ENCODE measurements at places on chromosomes 12 and 14.

DNA sequence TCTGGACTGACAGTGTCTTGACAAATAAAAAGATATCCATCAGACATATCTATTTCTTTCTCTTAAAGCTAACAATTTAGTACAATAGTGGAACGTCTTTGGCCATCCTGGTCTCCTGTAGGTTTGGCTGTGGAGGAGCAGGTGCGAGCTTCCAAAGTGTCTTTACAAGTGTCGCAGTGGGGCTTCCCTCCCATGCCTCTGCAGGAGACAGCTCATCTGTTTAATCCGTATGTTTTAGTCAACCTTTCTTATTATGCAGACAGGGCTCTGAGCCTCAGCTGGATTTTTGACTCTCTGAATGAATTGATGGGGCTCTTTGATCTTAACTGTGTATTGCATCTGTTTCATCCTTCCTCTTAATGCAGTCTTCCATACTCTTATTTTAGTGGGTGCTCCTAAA lies 57.5 kb downstream of the RMST start:
- DNase-seq = no peak

DNA sequence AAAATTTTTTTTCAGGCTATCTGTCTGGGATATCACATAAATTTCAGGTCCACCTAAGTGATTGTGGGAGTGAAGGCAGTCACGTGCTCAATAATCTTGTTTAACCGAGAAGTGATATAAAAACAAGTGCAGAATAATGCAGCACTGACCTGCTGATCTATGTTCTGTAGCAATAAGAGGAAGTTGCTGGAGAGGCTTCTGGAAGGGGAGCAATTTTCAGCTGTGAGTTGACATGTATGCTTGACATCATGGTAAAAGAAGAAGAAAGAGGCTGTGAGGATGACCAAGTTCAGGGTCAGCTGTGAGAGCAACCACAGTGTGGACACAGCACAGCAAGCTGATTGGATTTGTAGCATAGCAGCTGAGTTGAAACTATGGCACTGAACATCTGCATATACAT lies 172.0 kb upstream of the PELI2 start:
- no peak for DNase-seq

DNA sequence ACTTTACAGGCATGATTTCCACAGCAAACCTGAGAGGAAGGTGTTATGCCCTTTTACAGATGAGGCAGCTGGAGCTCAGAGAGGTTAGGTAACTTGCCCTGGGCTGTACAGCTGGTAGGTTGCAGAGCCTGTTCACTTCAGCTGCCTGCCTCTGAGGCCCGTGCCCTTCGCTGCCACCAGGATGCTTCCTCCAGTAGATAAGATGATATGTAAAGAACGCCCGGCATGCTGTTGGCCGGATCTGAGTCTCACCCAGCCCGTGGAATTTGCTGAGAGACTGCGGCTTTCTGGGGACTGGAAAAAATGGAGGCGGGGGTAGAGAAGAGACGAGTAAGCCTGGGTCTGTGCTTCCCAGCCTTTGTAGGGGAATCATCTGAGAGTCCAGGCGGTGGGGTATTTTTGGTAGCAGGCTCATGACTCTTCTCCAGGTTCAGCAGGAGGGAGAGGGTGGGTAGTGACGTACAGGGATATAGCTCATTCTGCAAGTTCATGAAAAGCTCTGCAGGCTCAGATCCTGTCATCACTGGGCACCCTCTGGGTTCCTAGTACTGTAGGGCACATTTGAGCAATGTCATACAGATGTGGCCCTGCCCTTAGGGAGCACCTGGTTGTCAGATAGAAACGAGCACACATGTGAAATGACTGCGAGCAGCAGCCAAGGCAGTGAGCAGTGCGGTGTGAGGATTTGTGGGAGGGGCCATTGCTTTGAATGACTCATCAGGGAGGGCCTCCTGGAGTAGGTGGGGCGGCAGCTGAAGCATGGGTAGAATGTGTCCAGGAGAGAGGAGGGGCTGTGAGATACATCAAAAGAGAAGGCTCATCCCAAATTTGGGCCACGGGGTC lies 159.4 kb downstream of the TSPAN9 start:
- no peak for DNase-seq

- DNase-seq = no peak
Measured at GRCh38 chr12:69910694-69911093, 85.7 kb downstream of the MYRFL start.

GRCh38 chr14:47297374-47297773 lies 378.0 kb downstream of the MDGA2 start:
- no peak for DNase-seq

DNA sequence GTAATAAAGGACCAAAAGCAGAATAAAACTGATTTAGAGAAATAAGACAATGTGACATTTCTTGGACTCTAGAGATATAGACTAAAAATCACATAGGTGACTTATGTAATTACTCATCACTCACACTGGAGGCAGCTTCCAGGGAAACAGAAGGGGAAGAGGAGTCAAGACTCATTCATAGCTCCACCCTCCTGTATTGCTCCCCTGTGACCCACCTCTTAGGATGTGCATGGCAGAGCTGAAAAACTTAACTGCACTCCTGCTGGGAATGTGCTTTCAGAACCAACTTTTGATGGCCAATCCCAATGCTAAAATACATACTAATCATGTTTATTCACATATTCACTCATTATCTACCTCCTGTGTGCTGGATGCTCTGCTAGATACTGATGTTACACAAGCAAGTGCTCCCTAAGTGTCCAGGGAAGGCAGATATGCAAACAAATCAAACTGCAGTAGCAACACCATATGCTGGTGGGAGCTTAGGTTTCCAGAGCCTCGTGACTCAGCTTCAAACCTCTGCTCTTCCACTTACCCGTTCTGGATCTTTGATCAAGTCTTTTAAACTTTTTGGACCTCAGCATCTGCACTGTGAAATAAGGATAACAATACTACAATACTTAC lies 316.1 kb downstream of the GALC start:
- no peak for DNase-seq

DNA sequence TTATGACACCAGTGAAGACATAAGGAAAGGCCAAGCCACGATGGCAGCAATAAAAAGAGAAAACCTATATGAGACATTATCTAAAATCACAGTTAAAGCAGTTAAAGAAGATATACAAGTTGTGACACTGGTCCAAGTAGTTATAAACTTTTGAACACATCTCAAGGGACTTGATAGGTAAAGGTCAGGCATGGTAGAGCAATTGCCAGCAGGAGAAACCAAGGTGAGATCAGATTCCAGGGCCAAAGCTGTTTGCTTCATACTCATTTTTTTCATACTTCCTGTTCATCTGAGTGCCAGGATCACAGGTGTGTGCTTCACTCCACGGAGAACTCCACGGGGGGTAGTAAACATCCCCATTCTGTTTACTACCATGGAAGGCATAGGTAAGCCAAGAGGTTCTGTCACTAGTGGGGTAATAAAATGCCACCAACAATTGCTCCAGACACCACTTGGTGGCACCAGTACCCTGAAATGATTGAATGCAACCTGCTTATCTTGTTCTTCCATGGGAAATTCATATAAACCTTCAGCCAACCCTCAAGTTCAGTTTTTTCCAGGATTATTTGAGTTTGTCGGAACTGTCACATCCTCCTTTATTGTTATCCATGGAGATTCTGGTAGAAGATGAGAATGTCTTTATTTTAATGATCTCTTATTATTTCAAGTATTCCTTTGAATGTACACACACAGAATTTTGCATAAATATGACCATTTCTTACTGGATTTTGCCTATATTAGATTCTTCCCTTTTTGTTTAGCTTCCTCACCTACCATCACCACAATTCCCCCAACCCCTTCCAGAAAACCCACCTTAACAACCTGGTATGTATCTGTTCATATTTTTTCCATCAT lies 59.2 kb upstream of the TSPAN8 start:
- no peak for DNase-seq

DNA sequence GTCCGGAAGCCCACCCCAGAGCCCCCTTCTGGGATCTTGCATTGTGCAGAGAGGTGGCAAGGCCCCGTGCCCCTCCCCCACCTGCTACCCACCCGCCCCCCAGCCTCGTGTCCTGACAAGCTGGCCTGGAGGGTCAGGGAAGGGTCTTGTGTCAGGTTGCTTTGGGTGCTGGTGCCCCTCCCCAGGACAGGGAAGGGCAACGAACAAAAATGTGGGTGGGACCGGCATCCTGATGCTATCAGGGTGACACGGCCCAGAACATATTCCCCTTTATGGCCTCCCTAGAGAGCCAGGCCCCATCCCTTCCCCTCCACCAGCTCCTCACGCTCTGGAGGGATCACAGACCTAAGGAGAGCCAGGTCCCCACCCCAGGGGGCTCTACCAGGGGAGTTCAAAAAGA lies 38.7 kb upstream of the TMEM179 start:
- no peak for DNase-seq

DNA sequence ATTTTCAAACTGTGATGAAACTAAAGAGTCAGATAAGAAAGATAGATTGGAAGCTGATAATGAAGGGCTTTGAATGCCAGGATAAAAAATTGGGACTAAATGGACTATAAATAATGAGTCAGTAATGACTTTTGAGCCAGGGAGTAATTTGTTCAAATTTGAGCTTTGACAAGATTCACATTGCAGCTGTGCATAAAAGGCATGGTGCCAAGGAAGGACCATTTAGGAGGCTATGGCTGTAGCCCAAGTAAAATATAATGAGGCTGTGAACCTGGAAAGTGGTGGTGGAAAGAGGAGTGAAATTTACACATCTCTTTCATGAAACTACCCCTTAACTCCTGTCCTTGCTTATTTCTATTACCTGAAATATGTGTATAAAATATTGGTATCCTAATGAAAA lies 218.5 kb downstream of the SLC6A15 start:
- no peak for DNase-seq

- DNase-seq = no peak
Measured at GRCh38 chr14:54314365-54315104, 82.3 kb upstream of the CDKN3 start.

DNA sequence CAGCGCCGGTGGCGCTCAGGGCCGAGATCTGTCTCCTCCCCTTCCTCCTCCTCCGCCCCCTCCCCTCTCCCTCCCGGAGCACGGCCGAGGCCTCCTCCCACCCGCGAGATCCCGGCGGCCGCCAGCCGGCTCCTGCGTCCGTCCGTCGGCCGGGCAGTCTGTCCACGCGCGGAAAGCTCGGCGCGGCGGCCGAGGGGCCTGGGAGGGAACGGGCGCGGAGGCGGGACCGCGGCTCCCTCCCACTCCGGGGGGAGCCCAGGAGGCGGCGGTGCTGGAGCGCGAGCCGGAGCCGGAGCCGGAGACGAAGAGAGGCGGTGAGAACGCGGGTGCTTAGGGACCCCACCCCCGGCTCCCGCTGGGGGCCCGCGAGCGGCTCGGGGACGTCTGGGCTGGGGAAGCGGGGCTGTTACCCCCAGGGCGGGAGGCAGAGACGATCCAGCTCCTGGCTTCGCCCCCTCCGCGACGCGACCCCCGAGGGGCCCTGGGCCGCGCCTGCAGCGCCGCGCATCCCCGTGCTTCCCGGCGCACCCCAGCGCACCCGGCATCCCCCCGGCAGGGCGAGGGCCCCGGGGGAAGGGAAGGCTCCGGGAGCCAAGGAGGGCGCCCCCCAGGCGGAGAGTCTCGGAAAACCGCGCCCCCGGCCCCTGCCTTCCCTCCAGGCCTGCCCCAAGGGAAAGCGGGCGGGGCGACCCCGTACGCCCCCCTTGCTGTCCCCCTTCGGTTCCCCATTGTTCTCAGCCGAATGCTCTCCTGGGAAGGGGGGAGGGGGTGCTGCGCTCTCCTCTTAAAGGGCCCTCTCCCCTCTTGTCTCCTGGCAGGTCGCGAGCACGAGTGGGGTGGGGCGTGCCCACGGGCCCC lies at the start of gene DTX1:
Gene DTX1, plus strand, starts transcription at position 100 of the 858 bp plus-strand sequence. CDS start 1,463 bp downstream, outside the sequence.
- no peak for DNase-seq

- DNase-seq = no peak
Measured at GRCh38 chr14:49733836-49734235, 34.1 kb upstream of the KLHDC2 start.

DNA sequence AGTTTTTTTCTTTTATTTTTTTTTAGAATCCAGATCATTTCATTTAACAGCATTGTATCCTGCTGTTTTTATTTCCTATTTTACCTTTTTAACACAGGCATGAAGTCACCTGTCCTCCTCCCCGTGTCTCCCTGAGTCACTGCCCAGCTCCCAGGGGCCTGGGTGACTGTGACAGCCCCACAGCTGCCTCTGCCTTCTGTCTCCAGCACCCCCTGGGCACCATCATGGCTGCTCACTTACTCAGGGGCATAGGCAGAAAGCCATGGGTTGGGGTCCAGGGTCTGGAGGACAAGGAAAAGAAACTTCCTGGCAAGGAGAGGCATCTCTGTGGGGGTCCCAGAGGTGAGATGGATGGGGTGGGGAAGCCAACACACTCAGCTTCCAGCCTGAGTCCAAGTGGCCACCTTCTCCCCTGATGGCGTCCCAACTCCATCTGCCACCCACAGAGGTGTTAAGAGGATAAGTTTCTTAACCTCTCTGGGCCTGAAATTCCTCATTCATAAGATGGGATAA lies 25.3 kb downstream of the TMEM63C start:
- DNase-seq = no peak

DNA sequence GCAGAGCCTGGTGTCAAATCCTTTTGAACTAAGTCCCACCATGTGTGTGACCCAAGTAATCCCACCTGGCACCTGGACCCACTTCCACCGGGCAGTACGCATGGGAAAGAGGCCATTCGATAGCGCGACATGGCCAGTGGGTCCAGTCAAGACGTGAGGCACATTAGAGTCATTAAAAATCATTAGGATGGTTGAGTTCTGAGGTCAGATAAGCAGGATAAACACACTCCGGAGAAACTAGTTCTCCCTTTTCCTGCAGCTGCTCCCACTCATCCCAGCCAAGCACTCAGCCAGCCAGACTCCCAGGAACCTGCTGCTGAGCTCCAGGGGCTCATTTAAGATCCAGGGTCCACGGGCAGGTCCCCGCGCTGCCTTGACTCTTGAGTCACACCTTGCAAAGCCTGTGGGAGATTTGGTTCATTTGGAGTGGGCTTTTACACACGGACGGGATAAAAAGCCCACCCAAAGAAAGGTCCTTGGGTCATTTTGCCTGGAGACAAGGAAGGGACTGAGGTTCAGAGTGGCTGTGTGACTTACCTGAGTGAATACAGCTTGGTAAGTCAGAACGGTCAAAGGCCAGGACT lies 313.9 kb downstream of the BCL11B start:
- no peak for DNase-seq

GRCh38 chr12:131082290-131083194 lies 128.8 kb downstream of the ADGRD1 start:
- DNase-seq = no peak

DNA sequence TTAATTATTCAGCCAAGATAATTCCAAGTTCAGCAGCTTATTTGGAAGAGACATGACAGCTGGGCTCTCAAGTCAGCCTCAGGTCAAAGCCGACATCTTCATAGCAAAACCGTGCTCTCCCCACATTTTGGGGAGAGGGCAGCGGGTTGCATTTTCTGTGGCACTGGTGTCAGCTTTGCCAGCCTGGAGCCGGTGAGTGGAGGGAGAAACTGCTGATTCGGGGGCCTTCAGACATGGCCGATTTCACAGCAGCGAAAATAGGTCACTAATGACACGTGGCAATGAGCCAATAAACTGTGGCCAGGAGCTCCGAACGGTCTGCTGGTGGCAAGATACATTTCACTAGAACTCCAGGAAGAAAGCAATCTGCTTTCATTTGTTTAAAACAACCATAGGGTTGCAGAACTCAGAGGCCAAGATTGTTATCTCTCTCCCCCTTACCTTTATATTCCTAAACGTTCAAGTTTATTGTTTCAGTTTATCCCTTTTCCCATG lies 173.2 kb downstream of the CAND1 start:
- DNase-seq = no peak

- DNase-seq = no peak
Measured at GRCh38 chr14:54640506-54640905, 73.6 kb downstream of the SAMD4A start.

All from stimulated activated CD4-positive, alpha-beta T cell treated with anti-CD3 and anti-CD28 coated beads, Interleukin-1b, Interleukin-23, amount 100 ng/mL, for 1 hour (primary cell).